Testis (tissue), 5 donors: ENCODE measurements at places on chromosomes 2 and 18. TPM values are rescaled to one million over a fixed set of nuclear protein-coding genes. Genes with fewer than 3 reads are reported as not detected.
A peak's percentile ranks its signal among the peaks of the same experiment; 100 is the strongest.

LRATD1 gene
- total RNA-seq, result 94.5 TPM

MYO1B gene
- 26.8 TPM for total RNA-seq

REG3A gene
- not detected for total RNA-seq

CDH20 gene
- 0.37 TPM for total RNA-seq

FSHR gene
- total RNA-seq, result 22.6 TPM

KRTCAP3 gene
- total RNA-seq, result 4.3 TPM

ZNF521 gene
- total RNA-seq, result 34.7 TPM

GRCh38 chr2:95275601-95276243, 1.5 kb downstream of the PROM2 start:
- no peaks in the 10 kb centered on the region for H3K27me3 ChIP-seq
- no peak overlapping the region for H3K4me3 ChIP-seq
- H3K27ac ChIP-seq, result no peak overlapping the region
- H3K4me1 ChIP-seq, result no peaks in the 10 kb centered on the region
- no peak for DNase-seq
- no peaks in the 10 kb centered on the region for H3K36me3 ChIP-seq

GRCh38 chr2:54062401-54062800, 53.0 kb upstream of the ACYP2 start:
- no peaks in the 10 kb centered on the region for H3K27me3 ChIP-seq
- DNase-seq, result no peak
- H3K4me3 ChIP-seq, result no peak overlapping the region
- H3K27ac ChIP-seq, result no peak overlapping the region
- H3K36me3 ChIP-seq, result no peaks in the 10 kb centered on the region
- H3K4me1 ChIP-seq, result no peaks in the 10 kb centered on the region

GRCh38 chr2:64817453-64817852, 163.7 kb upstream of the SERTAD2 start:
- no peak overlapping the region for H3K27ac ChIP-seq
- H3K4me1 ChIP-seq, result no peaks in the 10 kb centered on the region
- no peak for DNase-seq
- H3K27me3 ChIP-seq, result no peaks in the 10 kb centered on the region
- H3K36me3 ChIP-seq, result no peaks in the 10 kb centered on the region

DNA sequence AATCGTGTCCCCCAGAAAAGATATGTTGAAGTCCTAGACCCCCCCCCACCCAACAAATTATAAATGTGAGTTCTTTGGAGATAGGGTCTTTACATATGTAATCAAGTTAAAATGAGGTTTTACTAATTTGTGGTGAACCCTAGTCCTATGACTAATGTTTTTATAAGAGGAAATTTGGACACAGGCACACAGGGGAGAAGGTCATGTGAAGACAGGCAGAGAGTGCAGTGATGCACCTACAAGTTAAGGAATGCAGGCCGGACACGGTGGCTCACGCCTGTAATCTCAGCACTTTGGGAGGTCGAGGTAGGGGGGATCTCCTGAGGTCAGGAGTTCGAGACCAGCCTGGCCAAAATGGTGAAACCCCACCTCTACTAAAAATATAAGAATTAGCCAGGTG, 5.8 kb upstream of the PMAIP1 start:
- no peak overlapping the region for H3K27ac ChIP-seq
- H3K36me3 ChIP-seq, result no peaks in the 10 kb centered on the region
- H3K4me1 ChIP-seq, result no peaks in the 10 kb centered on the region
- H3K27me3 ChIP-seq, result no peaks in the 10 kb centered on the region

DNA sequence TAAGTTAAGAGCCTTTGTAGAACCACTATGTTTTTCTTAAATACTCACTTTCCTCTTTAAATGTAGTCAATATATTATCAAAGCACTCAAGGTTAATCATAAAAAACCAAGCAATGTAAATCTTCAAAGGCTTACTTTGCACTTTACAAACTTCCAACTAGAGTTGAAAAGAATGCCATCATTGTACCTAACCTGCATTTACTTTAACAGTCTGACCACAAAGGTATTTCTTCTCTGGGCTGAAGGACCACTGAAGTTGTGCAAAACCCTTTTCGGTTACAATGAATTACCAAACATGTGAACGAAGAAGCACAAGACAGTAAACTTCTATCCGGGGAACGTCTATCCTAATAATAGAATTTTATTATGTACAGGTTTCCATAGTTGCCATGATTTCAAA, 3.0 kb downstream of the HNRNPLL start:
- H3K4me3 ChIP-seq, result peak overlapping the region; percentile 86
- H3K36me3 ChIP-seq, result no peaks in the 10 kb centered on the region
- peak overlapping the region; percentile 91 for H3K27ac ChIP-seq
- no peaks in the 10 kb centered on the region for H3K27me3 ChIP-seq
- no peak for DNase-seq
- H3K4me1 ChIP-seq, result peaks cover 20% of the 10 kb centered on the region

DNA sequence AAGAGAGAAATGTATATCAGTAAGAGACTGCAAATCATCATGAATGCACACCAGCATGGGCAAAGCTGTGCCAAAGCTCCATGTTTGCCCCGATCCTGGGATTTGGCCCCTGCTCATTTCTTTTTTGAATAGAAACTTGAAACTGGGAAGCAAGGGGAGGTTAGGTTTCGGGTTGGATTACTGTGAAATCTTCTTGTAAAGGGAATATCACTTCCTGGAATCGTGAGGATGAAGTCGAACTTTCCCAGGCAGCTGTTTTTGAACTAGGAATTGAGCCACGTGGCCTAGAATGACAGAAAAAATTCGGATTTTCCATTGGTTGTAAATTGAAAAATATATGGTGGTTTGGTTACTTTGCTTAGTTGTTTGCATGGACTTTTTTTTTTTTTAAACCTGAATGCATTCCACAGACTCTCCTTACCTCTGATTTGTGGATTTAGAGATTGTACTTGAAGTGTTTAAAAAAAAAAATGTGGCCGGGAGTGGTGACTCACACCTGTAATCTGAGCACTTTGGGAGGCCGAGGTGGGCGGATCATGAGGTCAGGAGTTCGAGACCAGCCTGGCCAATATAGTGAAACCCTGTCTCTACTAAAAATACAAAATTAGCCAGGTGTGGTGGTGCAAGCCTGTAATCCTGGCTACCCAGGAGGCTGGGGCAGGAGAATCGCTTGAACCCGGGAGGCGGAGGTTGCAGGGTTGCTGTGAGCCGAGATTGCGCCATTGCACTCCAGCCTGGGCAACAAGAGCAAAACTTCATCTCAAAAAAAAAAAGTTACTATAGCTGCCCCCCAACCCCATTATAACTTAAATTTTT, 32.1 kb downstream of the GRHL1 start:
- H3K4me1 ChIP-seq, result peaks cover 7% of the 10 kb centered on the region
- H3K27me3 ChIP-seq, result no peaks in the 10 kb centered on the region
- H3K4me3 ChIP-seq, result no peak overlapping the region
- no peak for DNase-seq

DNA sequence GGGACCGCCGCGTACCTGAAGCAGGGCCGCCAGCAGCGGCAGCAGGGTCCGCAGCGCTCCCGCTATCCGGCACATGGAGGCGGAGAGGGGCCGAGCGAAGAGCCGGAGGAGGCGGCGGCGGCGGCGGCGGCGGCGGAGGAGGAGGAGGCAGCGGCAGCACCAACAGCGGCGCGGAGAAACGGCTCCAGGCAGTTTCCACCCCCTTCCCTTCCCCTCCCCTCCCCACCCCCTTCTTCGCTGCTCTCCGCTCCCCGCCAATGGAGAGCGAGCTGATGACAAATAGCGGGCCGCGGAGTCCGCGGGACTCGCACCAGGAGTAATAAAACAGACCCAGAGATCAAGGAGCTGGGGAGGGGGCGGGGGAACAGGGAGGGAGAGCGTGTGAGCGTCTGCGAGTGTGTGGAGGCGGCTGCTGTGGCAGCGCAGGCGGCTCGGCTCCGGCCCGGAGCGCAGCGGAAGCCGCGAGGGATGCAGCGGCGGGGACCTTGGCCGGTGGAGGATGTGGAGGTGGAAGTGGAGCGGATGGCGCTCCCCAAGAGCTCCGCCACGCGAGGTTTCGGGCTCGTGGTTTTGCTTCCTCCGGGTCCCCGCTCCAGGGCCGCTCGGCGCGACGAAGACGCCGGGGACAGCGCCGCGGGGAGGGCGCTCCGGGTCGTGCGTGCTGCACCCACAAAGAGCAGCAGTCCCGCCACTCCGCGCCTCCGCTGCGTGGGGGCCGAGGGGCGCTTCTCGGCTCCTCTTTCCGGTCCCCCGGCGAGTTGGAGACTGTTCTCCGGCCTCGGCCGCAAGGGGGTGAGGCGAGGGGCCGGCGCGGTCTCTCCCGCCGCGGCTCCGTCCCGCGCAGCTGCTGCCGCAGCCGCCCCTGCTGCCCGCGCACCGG, at the start of gene CDH2:
CDH2 (minus strand) TSS at position 183 of the 880 bp plus-strand sequence; CDS start at position 75, 108 bp downstream.
- peak; percentile 90 for DNase-seq
- H3K4me3 ChIP-seq, result peak within 1 kb of the TSS; percentile 70
- peak within 1 kb of the TSS; percentile 81 for H3K27ac ChIP-seq
- no peaks in the 10 kb centered on the region for H3K4me1 ChIP-seq
- no peaks in the 10 kb centered on the region for H3K27me3 ChIP-seq

GRCh38 chr2:162458240-162458639, 114.3 kb downstream of the GCA start:
- no peaks in the 10 kb centered on the region for H3K27me3 ChIP-seq
- no peaks in the 10 kb centered on the region for H3K36me3 ChIP-seq
- no peak overlapping the region for H3K27ac ChIP-seq
- H3K4me1 ChIP-seq, result no peaks in the 10 kb centered on the region

GRCh38 chr2:173656086-173656485, 301.4 kb downstream of the CDCA7 start:
- no peaks in the 10 kb centered on the region for H3K4me1 ChIP-seq
- no peaks in the 10 kb centered on the region for H3K36me3 ChIP-seq
- no peak overlapping the region for H3K27ac ChIP-seq
- no peak overlapping the region for H3K4me3 ChIP-seq

DNA sequence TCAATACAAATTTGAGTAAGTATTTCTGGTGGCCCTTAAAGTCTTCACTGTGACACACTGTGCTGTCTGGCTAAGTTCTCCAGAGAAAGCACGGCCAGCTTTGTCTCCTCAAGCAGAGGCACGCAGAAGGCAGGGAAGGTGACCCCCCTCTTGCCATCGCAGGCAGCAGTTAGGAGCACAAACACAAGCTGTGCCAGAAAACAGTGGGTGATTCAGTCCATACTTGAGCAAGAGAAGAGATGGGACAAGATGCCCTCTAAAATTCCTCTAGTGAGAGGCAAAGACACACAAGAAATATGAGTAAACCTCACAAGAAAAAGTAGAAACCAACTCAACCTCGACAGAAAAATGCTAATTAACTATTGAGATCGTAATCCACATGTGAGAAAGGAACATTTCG, 9.8 kb downstream of the MCEE start:
- no peak for DNase-seq
- H3K4me3 ChIP-seq, result no peak overlapping the region
- no peaks in the 10 kb centered on the region for H3K27me3 ChIP-seq
- H3K4me1 ChIP-seq, result no peaks in the 10 kb centered on the region
- H3K27ac ChIP-seq, result no peak overlapping the region
